Activated CD4-positive, alpha-beta T cell treated with anti-CD3 and anti-CD28 coated beads, Interleukin-2, Interleukin-6, amounts not matched to agents 100 ng/mL and 50 ng/mL, durations not matched to agents 16 hours and 8 hours (primary cell): ENCODE measurements at places on chromosomes 11 and 22.

DNA sequence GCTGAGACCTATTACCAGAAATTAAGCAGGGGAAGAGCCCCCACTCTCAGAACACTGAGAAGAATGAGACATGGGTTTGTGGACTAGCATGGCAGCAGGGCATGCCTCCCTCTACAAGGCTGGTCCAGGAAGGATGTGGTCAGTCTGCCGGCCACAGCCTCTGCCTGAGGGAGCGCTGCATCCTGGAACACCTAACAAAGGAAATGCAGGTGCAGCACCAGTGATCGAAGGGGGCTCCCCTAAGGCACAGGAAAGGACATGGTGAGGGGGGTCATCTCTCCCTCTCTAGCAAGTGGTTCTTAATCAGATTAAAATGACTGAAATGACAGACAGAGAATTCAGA lies 40.6 kb upstream of the ARL14EP start:
- peak; percentile 44 for DNase-seq

- no peak for DNase-seq
These were observed 2.3 kb upstream of the APLNR start for GRCh38 chr11:57239348-57239747.

- peak; percentile 70 for DNase-seq
These were observed 27.7 kb downstream of the CD44 start for GRCh38 chr11:35166369-35167360.

- DNase-seq = peak; percentile 89
These were observed 3.5 kb downstream of the OSM start for GRCh38 chr22:30262917-30263741.
